ENCODE measurements at places on chromosomes 7 and 10. TPM values are rescaled to one million over a fixed set of nuclear protein-coding genes. Genes with fewer than 3 reads are reported as not detected.

- DNase-seq: no peak
These were observed 60.3 kb upstream of the FOXP2 start for GRCh38 chr7:114354306-114354705.

- DNase-seq: no peak
These were observed 36.5 kb downstream of the NPS start for GRCh38 chr10:127585519-127586023.

- DNase-seq: no peak
These were observed 598.6 kb downstream of the PARD3 start for GRCh38 chr10:34216348-34216945.

DNA sequence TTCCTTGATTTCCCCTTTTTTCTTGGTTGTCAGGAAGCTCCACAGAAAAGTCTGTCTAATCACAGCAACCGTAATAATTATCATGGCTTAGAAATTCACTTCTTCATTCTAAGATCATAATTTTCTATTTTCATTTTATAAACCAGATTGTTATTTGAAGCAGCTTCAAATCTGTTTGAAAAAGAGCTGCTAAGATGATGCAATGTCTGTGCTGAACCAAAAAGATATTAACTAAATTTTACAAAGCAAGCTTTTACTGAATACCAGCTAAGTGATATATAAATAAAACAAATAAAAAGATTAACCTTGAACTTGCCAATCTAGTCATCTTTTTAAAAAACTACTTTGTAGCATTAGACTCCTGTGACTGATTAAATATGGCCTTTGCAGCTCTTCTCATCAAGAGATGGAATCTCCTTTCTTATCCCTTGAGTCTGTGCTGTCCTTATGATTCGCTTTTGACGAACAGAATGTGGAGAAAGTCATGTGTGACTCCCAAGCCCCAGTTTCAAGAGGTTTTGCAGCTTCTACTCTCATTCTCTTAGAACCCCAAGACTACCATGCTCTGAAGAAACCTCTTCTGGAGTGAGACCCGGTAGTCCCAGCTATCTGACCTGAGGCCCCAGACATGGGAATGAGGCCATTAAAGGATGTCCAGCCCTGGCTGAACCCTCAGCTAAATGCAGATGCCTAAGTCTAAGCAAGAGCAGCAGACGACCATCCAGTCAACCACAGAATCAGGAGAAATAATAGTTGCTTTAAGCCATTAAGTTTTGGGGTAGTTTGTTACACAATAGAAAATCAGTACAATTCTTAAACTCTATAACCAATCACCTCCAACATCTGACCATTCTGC is 14.4 kb downstream of the NAMPT start:
- DNase-seq: no peak

DNA sequence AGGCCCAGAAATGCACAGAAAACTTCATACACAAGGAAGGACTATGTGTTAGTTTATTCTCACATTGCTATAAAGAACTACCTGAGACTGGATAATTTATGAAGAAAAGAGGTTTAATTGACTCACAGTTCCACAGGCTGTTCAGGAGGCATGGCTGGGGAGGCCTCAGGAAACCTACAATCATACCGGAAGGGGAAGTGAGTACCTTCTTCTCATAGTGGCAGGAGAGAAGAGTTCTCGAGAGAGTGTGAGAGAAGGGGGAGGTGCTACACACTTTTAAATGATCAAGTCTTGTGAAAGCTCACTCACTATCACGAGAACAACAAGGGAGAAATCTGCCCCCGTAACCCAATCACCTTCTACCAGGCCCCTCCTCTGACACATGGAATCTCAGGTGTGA is 16.8 kb upstream of the RAMP3 start:
- DNase-seq: no peak

The STEAP4 gene
- polyA plus RNA-seq: 0.30 TPM

The MCM10 gene
- polyA plus RNA-seq: 4.7 TPM

The HOXA4 gene
- 19.7 TPM for polyA plus RNA-seq

- peak; percentile 89 for DNase-seq
These were observed 53.1 kb downstream of the PRKAG2 start for GRCh38 chr7:151823566-151824372.

DNA sequence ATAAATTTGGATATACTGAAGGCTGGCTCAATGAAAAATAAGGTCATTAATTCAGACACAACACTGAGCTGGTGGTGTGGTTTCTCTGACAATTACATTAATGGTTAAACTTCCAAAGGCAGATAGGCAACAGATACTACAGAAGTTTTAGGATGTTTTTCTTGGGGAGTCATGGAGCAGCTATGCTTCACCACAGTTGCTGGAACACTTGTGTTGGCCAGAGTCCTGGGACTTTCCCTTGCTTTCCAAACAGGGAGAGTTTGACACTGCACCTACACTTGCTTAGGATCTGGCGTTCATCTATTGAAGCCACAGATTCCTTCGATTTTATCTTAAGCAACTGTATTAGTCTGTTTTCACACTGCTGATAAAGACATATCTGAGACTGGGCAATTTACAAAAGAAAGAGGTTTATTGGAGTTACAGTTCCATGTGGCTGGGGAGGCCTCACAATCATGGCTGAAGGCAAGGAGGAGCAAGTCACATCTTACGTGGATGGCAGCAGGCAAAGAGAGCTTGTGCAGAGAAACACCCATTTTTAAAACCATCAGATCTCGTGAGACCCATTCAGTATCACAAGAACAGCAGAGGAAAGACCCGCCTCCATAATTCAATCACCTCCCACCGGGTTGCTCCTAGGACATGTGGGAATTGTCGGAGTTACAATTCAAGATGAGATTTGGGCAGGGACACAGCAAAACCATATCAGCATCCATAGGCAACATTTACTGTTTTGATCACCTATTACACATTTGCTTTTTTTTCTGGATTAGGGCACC is 27.8 kb upstream of the TMEM178B start:
- DNase-seq: no peak

DNA sequence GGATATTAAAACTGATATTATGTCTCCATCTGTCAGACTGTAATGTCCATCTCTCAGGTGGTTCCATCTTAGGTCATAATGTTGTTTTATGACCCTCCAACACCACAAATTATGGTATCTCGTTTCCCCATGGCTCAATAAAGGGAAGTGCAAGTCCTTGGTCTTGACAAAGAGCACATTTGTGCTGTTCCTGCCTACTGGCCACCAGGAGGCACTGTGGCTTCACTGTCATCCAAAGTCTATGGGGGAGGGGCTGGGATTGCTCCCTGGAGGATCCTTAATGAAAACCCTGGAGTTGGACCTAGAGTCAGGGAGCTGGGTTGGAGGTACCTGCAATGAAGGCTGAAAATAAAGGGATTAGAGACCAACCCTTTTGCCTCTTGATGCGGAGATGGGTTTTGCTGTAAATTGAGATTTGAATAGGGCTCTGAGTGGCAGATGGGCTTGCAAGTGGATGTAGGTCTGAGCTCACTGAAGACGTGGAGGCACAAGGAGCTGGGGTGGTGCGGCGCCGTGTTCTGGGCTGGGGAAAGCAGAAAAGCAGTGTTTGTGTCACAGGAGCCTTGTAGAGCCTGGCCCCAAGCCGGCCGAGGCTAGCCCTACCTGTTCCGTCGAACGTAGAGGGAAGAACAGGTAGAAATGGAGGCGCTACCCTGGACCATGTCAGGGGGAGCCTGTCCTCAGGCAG is 180.5 kb upstream of the PRSS58 start:
- peak; percentile 21 for DNase-seq

- DNase-seq: no peak
These were observed 35.6 kb upstream of the PDLIM1 start for GRCh38 chr10:95326396-95326795.

The NKX1-2 gene
- polyA plus RNA-seq: 7.7 TPM

- DNase-seq: no peak
These were observed 92.8 kb upstream of the PPIF start for GRCh38 chr10:79254333-79255006.

- DNase-seq: no peak
These were observed 168.4 kb upstream of the KMT2E start for GRCh38 chr7:104845557-104845956.

GRCh38 chr10:62652114-62652513 is 152.4 kb upstream of the ADO start:
- no peak for DNase-seq

The TNKS2 gene
- polyA plus RNA-seq: 30.6 TPM

The ZP3 gene
- 2.9 TPM for polyA plus RNA-seq

The CUX1 gene
- polyA plus RNA-seq: 72.9 TPM

DNA sequence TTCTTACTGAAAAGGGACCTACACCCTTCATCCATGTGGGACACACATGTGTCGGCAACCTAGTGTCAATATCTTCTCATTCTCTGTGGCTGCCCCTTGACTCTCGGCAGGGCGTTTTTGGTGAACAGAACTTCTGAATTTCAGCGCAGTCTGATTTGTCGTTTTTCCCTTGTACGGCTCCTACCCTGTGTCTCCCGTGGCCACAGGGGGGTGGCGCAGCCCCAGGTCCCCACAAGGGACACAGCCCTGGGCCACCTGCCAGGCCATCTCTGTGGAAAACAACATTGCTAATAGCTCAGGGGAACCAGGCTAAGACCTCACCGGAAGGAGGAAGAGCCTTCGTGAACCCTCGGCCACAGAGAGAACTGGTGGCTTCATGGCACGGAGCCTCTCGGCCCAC is 53.1 kb upstream of the NKX6-2 start:
- DNase-seq: no peak

- no peak for DNase-seq
These were observed 45.6 kb upstream of the SUN1 start for GRCh38 chr7:786472-787255.

The VIPR2 gene
- polyA plus RNA-seq: 1.4 TPM

GRCh38 chr7:78765943-78766729 is 687.3 kb downstream of the MAGI2 start:
- no peak for DNase-seq

GRCh38 chr10:3765146-3765545 is 19.9 kb downstream of the KLF6 start:
- DNase-seq: no peak

DNA sequence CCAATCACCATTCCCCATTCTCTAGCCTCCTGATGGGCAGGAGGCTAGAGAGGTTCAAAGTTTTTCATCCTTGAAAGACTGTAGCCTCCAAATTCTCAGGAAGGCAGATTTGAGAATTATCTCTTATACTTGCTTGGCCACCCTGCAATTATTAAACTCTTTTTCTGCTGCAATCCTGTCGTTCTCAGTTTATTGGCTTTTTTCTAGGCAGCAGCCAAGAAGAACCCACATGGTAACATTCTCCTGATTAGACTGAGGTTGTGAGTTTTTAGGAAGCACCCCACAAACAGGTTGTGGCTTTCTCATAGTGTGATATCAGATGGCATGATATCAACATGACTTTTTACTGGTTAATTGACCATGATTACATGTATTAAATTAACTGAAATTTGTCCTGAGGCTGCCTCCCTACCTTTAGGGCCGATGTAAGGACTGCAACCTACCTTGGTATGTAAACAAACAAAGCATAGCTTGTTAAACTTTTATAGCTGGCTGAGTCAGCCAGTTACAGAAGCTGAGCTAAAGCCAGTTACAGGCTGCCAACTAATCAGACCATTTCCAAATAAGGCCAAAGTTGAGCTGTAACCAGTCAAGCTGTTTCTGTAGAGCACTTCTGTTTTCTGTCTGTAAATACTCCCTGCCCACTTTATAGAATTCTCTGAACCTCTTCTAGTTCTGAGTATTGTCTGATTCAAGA is 3.2 kb upstream of the ZNF248 start:
- no peak for DNase-seq

- DNase-seq: no peak
These were observed 24.3 kb upstream of the FOXK1 start for GRCh38 chr7:4657640-4658417.

DNA sequence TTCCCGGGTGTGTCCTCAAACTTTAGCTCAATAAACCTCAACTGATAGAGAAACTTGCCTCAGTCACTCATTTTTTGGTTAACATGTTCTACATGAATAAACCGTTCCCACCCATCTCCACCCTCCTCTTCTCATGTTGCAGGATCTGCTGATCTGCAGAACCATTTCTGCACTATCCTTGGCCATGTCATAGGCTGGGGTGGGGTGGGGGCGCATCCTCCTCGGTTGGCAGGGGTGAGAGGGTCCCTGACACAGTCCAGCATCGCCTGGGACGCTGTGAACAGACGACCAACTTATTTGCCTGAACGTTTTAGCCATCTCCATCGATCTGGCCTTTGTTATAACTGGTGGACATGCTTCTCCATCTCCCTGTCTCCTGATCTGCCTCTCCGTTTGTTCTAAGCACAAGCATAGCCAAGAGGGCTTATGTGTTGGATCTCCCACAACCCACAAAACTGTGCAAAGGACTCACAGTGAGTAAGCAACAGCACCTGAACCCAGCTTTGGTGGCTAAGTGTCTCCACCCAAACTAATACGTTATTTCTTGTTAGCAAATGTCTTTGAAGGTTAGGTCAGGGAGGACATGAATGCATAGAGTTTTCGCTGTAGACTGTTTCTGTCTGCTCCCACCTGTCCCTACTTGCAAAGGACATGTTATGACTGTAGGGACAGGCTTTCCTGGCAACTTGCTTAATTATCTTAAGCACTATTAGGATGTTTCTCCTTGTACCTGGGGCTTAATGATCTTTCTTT is 51.7 kb downstream of the PRKCQ start:
- no peak for DNase-seq

The ASB10 gene
- polyA plus RNA-seq: not detected

DNA sequence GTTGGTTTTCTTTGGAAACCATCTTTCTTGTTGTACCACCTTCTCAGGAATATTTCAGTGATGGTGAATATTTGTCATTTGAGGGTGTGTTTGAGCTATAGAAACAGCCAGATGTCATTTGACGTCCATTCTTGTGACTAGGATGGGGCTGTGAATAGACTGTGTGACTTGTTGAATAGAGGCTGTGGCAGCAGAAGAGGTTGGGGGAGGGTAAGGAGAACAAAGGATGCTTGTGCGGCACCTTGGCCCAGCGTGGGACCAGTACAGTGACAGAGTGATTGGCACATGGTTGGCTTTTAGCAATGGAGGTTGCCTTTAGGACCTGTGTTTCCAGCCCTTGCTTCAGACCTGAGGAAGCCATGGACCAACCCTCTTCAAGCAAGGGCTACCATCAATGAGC is 11.3 kb downstream of the DMBT1 start:
- no peak for DNase-seq

DNA sequence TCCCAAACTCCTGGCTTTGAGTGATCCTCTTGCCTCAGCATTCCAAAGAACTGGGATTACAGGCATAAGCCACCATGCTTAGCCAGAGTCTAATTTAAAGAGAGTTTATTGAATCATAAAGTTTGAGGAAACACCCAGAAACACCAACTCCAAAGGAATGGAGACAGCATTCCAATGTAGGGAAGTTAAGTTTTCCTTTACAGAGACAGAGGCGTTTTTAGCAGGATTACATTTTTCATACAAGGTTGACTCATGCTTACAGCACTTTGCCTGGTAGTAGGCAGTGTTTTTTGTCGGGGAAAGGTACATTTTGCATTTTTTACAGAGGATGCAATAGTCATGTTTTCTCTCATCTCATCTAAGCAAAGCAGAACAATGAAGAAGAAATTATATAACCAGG is 18.9 kb upstream of the OPN4 start:
- DNase-seq: no peak

DNA sequence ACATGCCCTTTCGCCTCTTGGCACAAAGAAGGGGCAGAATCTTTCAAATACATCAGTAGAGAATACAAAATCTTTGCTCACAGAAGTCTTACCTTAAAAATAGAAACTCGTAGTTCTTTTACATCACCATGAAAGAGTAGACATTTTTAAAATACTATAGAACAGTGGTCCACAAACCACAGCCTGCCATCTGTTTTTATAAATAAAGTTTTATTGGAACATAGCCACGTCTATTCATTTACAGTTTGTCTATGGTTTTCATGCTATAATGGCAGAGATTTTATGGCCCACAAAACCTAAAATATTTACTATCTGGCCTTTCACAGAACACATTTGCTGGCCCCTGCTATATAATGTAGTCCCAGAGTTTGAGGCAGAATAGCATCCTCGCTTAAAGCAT is 46.1 kb upstream of the CABCOCO1 start:
- DNase-seq: no peak

Measured in large intestine (tissue), 12 donors.